Upper lobe of left lung (tissue), 6 donors: ENCODE measurements at places on chromosomes 6 and 20. TPM values are rescaled to one million over a fixed set of nuclear protein-coding genes. Genes with fewer than 3 reads are reported as not detected.

GRCh38 chr6:129711271-129711631 is 1.3 kb upstream of the ARHGAP18 start:
- no peak for DNase-seq
- H3K36me3 ChIP-seq: no peaks in the 10 kb centered on the region
- H3K27me3 ChIP-seq: no peaks in the 10 kb centered on the region
- H3K4me1 ChIP-seq: peaks cover 24% of the 10 kb centered on the region

The DPPA5 gene
- total RNA-seq: not detected

GRCh38 chr20:48787861-48788375 is 39.9 kb downstream of the PREX1 start:
- no peak for DNase-seq
- H3K4me1 ChIP-seq: peaks cover 44% of the 10 kb centered on the region
- H3K27me3 ChIP-seq: no peaks in the 10 kb centered on the region

The BTN1A1 gene
- total RNA-seq: not detected

The MAP7 gene
- 26.6 TPM for total RNA-seq

DNA sequence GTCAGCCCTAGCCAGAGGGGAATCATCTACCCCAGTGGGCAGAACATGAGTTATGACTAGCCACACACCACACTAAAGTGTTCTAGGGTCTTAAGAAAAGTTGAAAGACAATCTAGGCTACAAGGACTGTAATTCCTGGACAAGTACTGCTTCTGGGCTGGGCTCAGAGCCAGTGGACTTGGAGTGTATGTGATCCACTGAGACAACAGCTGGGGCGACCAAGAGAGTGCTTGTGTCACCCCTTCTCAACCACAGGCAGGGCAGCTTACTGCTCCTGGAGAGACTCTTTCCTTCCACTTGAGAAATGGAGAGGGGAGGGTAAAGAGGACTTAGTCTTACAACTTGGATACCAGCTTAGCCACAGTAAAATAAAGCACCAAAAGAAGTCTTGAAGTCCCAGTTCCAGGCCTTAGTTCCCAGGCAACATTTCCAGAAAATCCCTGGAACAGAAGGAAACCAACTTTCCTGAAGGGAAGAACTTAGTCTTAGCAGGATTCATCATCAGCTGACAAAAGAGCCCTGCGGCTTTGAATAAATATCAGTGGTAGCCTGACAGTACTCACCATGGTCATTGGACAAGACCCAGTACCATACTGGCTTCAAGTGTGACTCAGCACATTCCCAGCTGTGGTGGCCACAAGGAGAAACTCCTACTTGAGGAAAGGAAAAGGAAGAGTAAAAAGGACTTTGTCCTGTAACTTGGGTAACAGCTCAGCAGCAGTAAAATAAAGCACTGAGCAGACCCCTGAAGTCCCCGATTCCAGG is 355.1 kb upstream of the ADGRB3 start:
- DNase-seq: peak; percentile 79
- no peak overlapping the region for H3K4me3 ChIP-seq
- no peaks in the 10 kb centered on the region for H3K4me1 ChIP-seq
- H3K27ac ChIP-seq: no peak overlapping the region

DNA sequence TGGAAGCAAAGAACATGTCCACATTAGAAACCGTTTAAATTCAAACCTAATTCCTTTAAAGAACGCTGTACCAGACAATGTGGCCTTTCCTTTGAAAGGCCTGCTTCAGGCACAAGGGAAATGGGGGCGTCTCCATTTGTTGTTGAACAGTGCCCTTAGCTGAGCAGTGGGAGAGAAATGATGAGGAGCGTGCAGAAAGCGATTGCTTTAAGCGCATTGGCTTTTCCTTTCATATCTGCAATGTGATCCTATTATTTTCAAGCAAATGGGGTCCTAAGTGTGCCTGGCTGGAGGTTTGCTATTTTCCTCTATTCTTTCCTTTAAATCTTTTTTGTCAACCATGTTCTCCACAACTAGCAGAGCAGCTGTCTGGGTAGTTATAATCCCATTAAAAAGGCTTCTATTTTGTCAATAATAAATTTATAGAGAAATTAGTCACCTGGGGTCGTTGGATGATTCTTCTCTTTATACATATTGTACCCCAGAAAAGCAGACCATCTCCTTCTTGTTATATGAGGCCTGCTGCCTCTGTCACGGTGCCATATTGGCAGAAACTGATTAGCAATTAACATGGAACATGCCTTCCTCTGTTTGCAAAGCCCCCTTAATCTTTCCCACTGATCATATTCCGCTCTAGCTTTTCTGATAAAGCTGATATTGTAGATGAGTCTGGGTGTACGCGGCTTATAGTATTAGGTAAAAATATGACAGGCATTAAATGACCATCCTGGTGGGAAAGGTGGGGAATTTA is 151.1 kb upstream of the JAG1 start:
- DNase-seq: no peak
- H3K36me3 ChIP-seq: no peaks in the 10 kb centered on the region
- H3K4me3 ChIP-seq: no peak overlapping the region
- no peaks in the 10 kb centered on the region for H3K27me3 ChIP-seq

- no peak for DNase-seq
- H3K4me3 ChIP-seq: no peak overlapping the region
- H3K36me3 ChIP-seq: no peaks in the 10 kb centered on the region
- H3K27me3 ChIP-seq: no peaks in the 10 kb centered on the region
Measured at GRCh38 chr6:134287859-134288537, 29.9 kb downstream of the SGK1 start.

DNA sequence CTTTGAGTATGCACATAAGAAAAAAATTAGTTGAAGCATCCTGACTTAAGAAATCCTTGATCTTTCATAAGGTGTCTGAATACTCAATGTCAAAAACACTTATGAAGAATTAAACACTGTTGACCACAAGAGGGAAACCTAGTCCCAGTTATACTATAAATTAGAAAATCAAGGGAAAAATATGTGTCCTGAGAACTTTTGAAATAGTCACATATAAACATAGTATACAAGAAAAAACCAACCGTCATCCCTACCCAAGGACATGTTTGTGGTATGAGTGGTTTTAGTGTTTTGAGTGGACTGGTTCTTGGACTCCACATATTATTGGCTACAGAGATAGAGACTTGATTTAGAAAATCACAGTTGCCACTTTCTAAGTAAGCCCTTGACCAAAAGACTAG is 7.6 kb upstream of the HLA-DRA start:
- no peak overlapping the region for H3K4me3 ChIP-seq
- no peak for DNase-seq
- H3K4me1 ChIP-seq: peaks cover 1% of the 10 kb centered on the region
- H3K27me3 ChIP-seq: no peaks in the 10 kb centered on the region
- no peaks in the 10 kb centered on the region for H3K36me3 ChIP-seq
- H3K27ac ChIP-seq: no peak overlapping the region

The SLC35D3 gene
- total RNA-seq: not detected

The SLC22A2 gene
- not detected for total RNA-seq

The TTLL9 gene
- 7.3 TPM for total RNA-seq

DNA sequence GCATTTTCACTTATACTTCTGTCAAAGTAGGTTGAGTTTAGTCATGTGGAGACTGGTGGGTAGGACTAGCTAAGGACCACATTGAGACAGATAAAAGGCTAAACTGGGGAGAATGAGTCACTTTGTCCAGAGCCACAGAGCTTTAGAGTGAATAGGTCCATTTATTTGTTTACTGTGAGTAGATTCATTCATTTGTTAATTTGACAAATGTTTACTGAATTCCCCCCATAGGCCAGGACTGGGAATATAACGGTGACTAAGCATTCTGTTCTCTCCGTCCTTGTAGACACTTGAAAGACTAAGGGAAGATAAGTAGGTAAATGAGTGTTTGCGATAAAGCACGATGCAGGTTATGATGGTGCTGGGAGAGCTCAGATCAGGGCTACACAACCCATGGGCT is 699.7 kb upstream of the ID4 start:
- H3K4me3 ChIP-seq: no peak overlapping the region
- H3K27ac ChIP-seq: no peak overlapping the region
- H3K27me3 ChIP-seq: no peaks in the 10 kb centered on the region
- no peaks in the 10 kb centered on the region for H3K4me1 ChIP-seq

- H3K36me3 ChIP-seq: no peaks in the 10 kb centered on the region
- H3K4me3 ChIP-seq: no peak overlapping the region
- H3K27ac ChIP-seq: no peak overlapping the region
- no peak for DNase-seq
Measured at GRCh38 chr6:104896914-104897313, 37.2 kb upstream of the HACE1 start.

- no peak overlapping the region for H3K27ac ChIP-seq
- no peak overlapping the region for H3K4me3 ChIP-seq
- no peaks in the 10 kb centered on the region for H3K27me3 ChIP-seq
Measured at GRCh38 chr6:83308833-83309232, 115.7 kb downstream of the RWDD2A start.

DNA sequence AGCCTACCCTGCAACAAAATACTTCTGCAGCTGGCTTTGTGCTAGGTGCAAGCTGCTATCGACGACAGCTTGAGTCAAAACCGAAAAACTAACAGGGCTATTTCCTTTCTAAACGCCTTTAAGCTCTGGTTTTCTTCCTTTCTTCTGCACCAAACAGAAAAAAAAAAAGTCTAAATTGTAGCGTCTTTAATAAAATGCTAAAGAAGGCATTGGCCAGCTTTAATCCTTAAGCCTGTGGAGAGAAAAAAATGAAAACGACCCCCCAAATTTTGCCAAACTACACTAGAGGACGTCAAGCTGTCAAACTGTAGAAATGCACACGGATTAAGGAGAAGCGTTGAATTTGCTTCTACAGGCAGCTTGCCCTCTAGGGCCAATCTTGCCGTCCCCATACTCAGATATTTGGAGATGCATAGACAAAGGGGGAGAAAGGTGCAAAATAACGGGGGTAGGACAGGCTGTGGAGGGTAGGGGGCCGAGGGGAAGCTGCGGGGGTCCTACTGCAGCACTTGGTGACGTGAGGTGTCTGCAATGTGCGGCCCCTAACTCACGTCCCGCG is 1.4 kb upstream of the NRN1 start:
- H3K4me3 ChIP-seq: peak overlapping the region; percentile 53
- no peak for DNase-seq
- H3K4me1 ChIP-seq: peaks cover 34% of the 10 kb centered on the region
- no peaks in the 10 kb centered on the region for H3K36me3 ChIP-seq

- H3K4me1 ChIP-seq: peaks cover 12% of the 10 kb centered on the region
- no peaks in the 10 kb centered on the region for H3K36me3 ChIP-seq
- no peaks in the 10 kb centered on the region for H3K27me3 ChIP-seq
- peak overlapping the region; percentile 41 for H3K4me3 ChIP-seq
- H3K27ac ChIP-seq: no peak overlapping the region
Measured at GRCh38 chr6:150685860-150686259, 86.2 kb downstream of the PLEKHG1 start.

DNA sequence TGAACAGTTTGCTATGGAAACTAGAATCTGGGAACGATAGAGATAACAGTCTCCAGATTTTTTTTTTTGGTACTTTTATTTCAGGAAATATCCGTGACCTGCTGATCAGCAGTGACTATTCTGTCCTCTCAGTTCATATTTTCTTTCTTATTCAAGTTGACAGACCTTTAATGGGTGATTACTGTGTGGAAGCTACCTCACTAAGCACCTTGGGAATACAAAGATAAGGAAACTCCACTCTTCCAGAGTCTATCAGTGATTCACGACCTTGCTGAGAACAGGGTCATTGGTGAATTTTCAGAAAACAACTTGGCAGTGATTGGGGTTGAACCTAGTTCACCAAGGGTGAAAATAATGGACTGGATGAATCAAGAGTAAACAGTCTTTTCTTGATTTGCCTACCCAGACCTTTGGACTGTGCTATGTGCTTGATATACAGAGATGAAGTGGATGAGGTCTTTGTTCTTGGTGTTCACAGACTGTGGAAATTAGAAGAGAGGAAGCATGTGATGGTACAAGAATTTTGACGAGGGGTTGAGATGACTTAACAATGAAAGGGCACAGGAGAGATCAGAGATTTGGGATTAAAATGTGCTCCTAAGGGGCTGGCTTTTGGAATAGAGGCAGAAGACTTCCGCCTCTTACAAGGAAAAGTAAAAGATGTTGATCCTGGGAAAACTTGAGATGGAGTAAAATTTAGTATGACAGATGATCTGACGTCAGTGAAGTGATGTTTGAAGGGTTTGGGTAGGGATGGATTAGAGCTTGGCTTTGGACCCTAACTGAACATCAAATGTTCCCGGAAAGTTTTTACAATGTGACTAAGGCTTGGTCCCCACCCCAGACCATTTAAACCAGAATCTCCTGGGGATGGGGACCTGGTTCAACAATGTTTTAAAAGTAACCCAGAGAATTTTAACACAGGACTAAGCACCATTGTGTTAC is 1.2 kb downstream of the KAT14 start:
- DNase-seq: no peak
- H3K4me3 ChIP-seq: peak overlapping the region; percentile 98
- peak overlapping the region; percentile 94 for H3K27ac ChIP-seq
- H3K4me1 ChIP-seq: peaks cover 18% of the 10 kb centered on the region
- peaks cover 12% of the 10 kb centered on the region for H3K36me3 ChIP-seq
- no peaks in the 10 kb centered on the region for H3K27me3 ChIP-seq

DNA sequence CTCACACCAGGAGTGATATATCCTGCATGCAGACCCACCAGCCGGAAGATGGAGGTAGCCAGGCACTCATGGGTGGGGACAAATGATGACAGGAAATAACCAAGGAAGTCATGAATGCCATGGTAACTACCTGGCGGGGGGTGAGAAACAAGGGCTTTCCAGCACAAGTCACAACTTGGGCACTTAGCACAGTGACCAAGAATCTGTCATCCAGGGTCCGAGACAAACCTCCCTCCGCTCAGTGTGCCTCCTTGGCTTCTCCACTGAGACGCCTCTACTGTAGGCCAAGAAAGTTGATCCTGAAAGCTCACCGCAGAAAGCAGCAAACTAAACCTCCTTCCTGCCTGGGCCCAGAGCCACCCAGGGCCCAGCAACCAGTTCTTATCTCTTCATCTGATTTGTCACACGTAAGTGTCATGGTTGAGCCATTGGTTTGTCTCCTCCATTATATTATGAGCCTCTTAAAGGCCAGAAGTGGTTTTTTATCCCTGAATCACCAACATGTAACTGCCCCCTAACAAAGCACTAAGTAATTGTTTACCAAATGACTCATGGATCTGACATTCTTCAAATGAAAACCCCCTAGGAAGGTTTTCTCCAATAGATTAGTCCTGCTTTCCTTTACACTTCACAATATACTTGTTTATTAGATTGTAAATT is 84.3 kb upstream of the TAB2 start:
- no peaks in the 10 kb centered on the region for H3K27me3 ChIP-seq
- H3K27ac ChIP-seq: no peak overlapping the region
- no peaks in the 10 kb centered on the region for H3K36me3 ChIP-seq
- peaks cover 5% of the 10 kb centered on the region for H3K4me1 ChIP-seq
- no peak overlapping the region for H3K4me3 ChIP-seq
